ENCODE measurements at places on chromosomes 12 and 14. TPM values are rescaled to one million over a fixed set of nuclear protein-coding genes. Genes with fewer than 3 reads are reported as not detected.
A peak's percentile ranks its signal among the peaks of the same experiment; 100 is the strongest.

Gene RTN1
- 1.0 TPM for total RNA-seq

Gene FOXN4
- not detected for total RNA-seq

DNA sequence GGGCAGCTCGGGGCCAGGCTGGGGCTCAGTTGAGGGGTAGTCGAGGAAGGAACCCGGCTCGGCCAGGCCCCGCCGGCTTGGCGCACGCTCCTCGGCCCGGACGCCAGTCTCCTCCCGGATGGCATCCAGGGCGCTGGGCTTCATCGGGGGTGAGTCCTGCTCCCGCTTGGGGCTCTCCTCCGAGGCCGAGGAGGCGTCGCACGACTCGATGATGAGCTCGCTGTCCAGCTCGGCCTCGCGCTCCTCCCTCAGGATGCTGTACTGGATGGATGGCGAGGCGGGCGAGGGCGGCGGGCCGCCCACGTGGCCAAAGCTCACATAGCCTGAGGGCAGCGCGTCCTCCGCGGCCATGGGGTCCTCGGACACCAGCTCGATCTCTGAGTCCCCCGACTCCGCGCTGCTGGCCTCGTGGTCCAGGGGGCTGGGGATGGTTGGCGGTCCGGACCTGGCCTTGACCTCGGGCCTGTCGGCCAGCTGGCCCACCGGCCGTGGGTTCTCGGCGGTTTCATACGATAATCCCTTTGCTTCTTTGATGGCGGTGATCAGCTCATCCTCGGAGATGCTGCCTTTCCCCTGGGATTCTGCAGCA lies 143.4 kb downstream of the RTN1 start:
- no peak for DNase-seq

Gene FAIM2
- 4.8 TPM for total RNA-seq

GRCh38 chr12:92070054-92070863 lies 75.4 kb downstream of the BTG1 start:
- no peak for DNase-seq

DNA sequence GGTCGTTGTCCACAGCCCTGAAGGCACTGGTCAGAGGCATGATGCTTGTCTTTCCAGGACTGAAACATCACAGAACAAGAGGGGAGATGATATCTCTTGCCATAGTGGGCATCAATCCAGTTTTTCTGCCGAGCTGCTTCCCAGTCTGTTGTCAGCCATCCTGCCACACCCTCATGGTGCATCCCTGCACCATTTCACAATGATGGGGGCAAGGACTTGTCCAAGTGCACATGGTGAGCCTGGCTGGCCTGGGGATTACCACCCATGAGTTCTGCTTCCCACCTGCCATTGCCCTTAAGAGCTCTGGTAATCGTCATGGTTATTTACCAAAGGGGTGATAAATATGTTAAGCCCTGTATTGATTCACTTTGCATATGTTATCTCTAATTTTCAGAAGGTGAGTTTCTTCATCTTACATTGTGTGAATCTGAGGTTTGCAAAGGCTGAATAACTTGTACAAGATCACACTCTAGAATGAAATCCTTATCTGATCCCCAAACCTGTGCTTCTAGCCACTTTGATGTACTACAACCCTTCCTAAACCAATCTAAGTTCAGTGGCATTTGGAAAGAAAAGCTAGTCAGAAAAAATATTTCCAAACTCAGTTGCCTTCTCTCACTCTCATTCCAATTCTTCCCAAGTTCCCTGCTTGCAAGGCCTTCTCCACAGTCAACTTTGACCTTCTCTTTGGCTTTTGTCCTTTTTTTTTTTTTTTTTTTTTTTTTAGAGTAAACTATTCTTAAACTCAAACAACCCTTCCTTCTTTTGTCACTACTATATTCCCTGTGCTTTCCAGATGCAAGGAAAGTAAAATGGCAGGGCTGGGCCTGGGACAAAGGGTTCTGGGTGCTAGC lies 2.3 kb downstream of the AVIL start:
- no peak for DNase-seq

Gene RPS6KA5
- total RNA-seq = 12.7 TPM

- no peak for DNase-seq
Observed at GRCh38 chr12:75177997-75178396, 31.6 kb downstream of the KCNC2 start.

Gene SERPINA1
- total RNA-seq = 6.9 TPM

DNA sequence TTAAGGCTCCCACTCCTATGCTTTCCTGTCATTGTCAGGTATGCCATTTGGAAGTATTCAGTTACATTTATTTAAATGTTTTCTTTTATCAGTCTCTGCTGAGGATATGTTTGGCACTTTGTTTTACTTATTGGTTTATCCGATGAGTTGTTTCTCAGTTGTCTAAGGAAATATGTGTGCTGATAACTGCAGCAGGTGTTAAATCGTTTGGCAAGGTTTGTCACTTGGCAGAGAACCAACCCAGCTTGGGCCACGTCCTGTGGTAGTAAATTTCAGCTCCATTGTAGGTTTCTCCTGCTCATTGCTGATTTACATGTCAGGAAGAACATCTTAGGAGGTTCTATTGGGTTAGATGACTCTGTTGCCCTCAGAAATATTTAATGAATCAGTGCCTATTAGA lies 22.0 kb upstream of the MGST1 start:
- no peak for DNase-seq

- DNase-seq = no peak
Observed at GRCh38 chr12:12874029-12874428, 17.3 kb upstream of the GPRC5A start.

Gene MNAT1
- total RNA-seq = 25.1 TPM

Gene TNS2
- 139 TPM for total RNA-seq

Gene HCAR2
- total RNA-seq = 1.5 TPM

Gene MTRFR
- total RNA-seq = 9.6 TPM

DNA sequence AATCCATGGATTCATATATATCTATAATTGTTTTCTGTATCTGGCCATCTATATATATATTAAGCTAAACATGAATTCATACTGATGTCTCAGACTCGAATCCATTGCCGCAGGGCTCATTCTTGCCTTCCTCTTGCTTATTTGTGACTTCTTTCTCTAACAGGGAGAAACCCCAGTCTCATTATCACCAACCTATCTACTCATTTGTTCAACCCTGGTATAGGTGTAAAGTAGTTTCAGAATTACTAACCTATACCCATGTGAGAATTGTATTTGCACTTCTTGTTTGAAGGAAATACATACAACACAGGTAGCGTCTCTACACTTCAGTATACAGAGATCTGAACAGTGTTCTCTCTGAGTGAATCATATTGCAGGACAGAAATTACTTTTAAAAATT lies 77.7 kb downstream of the PTPN11 start:
- no peak for DNase-seq

- no peak for DNase-seq
Observed at GRCh38 chr14:91975763-91976162, 28.3 kb upstream of the FBLN5 start.

Gene CDKL1
- 4.8 TPM for total RNA-seq

DNA sequence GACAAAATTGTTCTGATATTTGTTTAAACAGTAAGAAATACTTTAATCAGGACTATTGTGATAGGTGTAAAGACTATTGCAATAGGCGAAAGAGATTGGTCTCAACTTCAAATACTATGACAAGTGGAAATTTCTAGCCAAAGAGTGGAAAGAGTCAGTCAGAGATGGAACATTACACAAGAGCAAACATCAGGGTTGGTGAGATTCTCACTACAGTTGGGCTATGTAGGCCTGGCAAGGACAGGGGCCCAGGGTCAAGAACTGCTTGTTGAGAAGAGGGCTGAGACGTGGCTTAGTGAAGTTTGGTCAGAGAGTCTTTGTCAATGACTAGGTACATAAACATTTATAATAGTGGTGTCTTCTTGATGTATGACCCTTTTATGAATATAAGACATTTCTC lies 19.4 kb downstream of the CAND1 start:
- no peak for DNase-seq

Gene PMCH
- total RNA-seq = not detected

Gene KRT5
- total RNA-seq = 0.45 TPM

DNA sequence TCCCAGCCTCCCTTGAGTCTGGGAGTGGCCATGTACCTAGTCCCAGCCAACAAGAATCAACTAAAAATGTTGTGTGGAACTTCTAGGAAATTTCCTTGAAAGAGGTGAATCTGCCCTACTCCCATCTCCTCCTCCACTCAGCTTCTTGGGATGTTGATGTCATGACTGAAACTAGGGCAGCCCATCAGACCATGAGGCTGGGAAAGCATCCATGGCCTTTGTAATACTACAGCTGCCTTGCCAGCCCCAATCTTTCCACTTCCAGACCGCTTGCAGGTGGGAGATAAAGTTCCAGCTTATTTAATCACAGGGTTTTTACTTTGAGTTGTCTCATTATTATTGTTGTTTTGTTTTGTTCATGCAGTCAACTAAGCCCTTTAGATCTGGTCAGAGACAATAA lies 170.3 kb upstream of the LMNTD1 start:
- no peak for DNase-seq

GRCh38 chr12:68612202-68612601 lies 1.5 kb downstream of the RAP1B start:
- DNase-seq = no peak

Gene TOMM20L
- total RNA-seq = not detected

DNA sequence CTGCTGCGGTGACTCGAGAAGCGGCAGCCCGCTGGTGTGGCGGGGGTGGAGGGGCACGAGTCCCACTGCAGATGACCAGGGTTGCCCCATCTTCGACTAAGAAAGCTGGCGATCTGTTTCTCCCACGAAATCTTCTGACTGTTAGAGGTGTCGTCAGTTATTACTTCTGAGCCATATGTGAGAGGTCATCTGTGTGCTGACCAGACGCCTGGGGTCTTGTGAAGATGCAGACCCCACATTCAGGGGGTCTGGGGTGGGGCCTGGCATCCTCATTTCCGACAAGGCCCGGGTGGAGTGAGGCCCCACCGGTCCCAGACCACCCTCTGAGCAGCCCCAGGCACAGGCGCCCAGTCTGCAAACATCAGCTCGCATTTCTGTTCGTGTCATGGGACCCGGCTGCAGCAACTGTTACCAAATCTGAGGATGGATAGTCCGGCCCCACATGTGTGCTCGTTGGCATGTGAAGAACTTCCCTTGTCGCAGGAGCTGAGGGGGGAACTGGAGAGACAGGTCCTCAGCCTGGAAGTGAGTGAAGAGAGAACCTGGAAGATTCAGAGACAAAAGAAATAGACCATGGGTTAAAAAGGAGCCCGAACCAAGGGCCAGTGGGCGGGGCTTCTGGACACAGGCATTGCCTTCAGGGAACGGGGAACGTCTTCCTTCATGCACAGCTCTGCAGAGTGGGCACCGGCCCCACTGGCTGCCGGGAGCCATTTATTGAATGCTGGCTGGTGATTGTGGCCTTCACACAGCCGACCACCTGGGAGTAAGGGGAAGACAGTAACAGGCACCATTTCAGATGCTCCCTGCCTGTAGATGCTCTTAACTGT lies 135.2 kb downstream of the ADGRD1 start:
- no peak for DNase-seq

Gene RILPL2
- 3.5 TPM for total RNA-seq

GRCh38 chr12:5280086-5280485 lies 151.8 kb upstream of the NTF3 start:
- no peak for DNase-seq

- DNase-seq = peak; percentile 58
Observed at GRCh38 chr12:113359133-113359938, 949 bp downstream of the PLBD2 start.

Gene STXBP6
- total RNA-seq = 19.5 TPM

DNA sequence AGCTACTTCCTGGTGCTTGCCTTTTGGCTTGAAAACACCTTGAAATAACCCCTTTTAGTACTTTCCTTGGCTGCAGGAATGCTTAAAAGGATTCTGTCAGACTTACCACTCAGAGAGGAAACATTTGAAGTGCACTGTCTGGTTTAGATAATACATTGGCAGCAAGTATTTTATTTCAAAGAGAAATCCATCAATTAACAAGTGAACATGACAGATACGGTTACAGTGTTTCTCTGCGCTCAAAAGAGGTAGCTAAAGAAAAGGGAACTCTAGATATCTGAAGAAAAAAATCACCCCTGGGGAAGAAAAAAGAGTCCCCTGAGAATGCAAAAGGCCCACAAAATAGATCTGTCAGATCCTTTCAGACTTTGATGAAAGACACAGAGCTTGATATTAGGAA lies 421.9 kb downstream of the LRFN5 start:
- DNase-seq = no peak

DNA sequence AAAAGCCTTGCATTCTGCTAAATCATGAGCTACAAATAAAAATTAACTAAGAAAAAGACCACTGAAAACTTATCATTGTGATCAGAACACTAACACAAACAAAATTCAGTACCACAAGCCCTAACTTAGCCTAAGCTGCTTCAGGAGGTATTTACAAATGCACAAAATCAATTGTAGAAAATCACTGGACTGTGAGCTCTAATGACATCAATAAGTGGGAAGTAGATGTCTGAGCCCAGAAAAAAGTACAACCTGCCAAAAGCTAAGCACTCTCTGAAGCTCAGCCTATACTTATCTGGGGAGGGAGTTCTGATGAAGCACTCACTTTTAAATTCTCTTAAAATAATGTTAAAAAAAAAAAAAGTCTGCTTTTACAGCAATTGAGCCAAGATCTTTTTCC lies 92.9 kb downstream of the SLCO1B1 start:
- DNase-seq = no peak

- DNase-seq = no peak
Observed at GRCh38 chr12:68785358-68785757, 22.6 kb upstream of the MDM2 start.

GRCh38 chr12:125111403-125111802 lies 46.2 kb downstream of the AACS start:
- no peak for DNase-seq

Gene JPH4
- 0.06 TPM for total RNA-seq

GRCh38 chr12:28500373-28501024 lies 310.2 kb downstream of the CCDC91 start:
- DNase-seq = no peak

DNA sequence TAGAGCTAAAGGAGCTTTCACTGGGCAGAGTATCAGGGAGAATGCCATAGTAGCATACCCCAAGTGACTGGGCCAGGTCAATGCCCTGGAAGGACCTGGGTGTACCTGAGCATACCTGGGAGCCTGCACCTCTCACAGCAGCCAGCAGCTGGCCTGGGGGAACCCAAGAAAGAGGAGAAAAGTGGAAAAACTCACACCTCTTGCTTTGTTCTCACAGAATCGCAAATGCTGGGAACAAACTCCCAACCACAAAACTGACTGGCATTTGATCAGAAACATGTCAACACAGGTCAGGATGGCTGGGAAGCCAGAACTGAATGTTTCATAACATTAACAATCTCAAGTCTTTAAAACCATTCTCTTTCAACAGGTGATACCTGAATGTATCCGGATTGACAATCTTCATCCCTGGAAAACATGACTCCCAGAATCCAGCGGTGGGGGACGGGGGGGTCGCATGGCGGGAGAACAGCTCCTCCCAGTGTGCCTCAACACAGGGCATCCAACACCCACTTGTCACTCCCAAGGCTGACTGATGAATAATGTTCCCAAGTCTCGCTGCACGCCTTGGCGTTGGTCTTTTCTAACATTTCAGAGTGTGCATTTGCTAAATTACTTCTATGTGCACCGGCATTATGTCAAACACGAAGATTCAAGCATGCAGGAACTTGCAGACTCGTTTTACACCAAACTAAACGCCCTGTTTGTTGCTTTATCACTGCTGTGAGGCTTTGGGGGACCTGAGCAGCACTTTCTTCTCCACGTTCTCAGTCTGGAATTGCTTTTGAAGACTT lies 7.9 kb downstream of the FOXN3 start:
- no peak for DNase-seq

All from heart right ventricle (tissue), 16 donors.